ENCODE measurements at places on chromosomes 13 and 19.

- no peak for DNase-seq
Measured at GRCh38 chr13:98746968-98747367, 5.5 kb downstream of the SLC15A1 start.

GRCh38 chr13:44507639-44508038 lies 68.5 kb downstream of the TSC22D1 start:
- DNase-seq, result no peak

- DNase-seq, result no peak
Measured at GRCh38 chr19:43727593-43727853, 11.6 kb downstream of the IRGC start.

DNA sequence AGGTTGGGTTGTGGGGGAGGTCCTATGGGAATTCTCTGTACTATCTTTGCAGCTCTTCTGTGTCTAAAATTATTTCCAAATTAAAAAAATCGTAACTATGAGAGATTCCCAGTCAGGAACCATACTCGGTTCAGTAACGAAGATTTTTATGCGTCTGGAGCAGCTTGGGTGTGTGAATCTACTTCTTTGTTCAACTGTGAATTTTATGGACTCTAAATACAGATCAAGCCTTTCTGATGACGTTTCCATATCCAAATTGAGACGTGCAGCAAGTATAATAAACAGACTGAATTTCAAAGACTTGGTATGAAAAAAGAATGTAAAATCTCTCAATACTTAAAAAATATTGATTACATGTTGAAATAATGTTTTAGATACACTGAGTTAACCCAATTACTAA lies 30.9 kb downstream of the MLLT1 start:
- no peak for DNase-seq

GRCh38 chr13:95083758-95084157 lies 217.5 kb downstream of the ABCC4 start:
- DNase-seq, result no peak

GRCh38 chr13:83794583-83794982 lies 87.7 kb downstream of the SLITRK1 start:
- no peak for DNase-seq

- DNase-seq, result no peak
Measured at GRCh38 chr13:35824395-35824794, 306.8 kb downstream of the DCLK1 start.

DNA sequence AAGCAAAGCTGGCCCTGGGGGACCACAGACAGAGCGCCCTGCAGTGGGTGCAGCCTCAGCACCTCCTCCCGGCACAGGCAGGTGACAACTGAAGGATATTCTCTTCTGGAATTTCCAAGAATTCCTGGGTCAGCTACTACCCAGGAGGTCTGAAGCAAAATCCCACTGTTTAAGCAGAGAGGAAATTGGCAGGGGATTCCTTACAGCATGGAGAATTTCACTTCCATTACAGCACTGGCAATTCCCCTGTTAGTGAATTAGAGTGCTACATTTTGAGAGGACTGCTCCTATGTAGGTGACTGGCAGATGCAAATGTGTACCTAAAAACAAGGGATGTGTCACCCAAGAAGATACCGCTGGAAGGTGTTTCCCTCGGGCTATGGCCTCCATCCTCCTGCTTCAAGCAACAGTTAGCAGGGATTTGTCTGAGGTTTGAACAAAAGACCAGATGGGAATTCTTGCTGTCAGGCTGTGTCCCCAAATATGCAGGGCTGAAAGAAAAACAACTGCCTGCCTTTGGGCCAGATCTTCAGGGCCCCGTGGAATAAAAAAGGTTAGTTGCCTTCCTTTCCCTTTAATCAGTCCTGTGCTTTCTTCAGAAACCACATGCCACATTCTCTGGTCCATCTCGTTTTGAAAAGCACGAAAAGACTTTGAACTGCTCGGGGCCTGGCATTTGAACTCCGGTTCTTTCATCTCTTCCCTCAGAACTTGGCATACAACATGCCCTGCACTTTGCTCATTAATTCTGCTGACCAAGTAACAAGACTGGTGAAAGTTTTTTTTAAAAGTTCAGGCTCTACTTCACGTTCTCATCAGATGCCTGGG lies 296.4 kb downstream of the DNAJC15 start:
- no peak for DNase-seq
